Right renal pelvis (tissue), 4 donors: ENCODE measurements at places on chromosomes 5 and 9. TPM values are rescaled to one million over a fixed set of nuclear protein-coding genes. Genes with fewer than 3 reads are reported as not detected.

Gene MARVELD2
- polyA plus RNA-seq: 31.4 TPM

Gene BTNL8
- 0.24 TPM for polyA plus RNA-seq

Gene SLC46A2
- polyA plus RNA-seq: 0.20 TPM

Gene SLC6A3
- 0.64 TPM for polyA plus RNA-seq

Gene LCN9
- not detected for polyA plus RNA-seq

Gene PRELID2
- 10.8 TPM for polyA plus RNA-seq

Gene NTNG2
- 0.25 TPM for polyA plus RNA-seq

Gene IL33
- 11.9 TPM for polyA plus RNA-seq

Gene SPDL1
- polyA plus RNA-seq: 32.7 TPM

Gene LRRC70
- polyA plus RNA-seq: 7.0 TPM

Gene ARID3C
- polyA plus RNA-seq: not detected

Gene OR13D1
- polyA plus RNA-seq: not detected

Gene NDUFS4
- 144 TPM for polyA plus RNA-seq

Gene ORM1
- polyA plus RNA-seq: 0.30 TPM

Gene FAT2
- polyA plus RNA-seq: 7.9 TPM

Gene CDX1
- polyA plus RNA-seq: 0.71 TPM

Gene ZFP62
- 56.2 TPM for polyA plus RNA-seq

Gene SPATA31C1
- 0.82 TPM for polyA plus RNA-seq

Gene SPINK7
- polyA plus RNA-seq: not detected

Gene N4BP3
- 4.6 TPM for polyA plus RNA-seq
